ENCODE measurements at places on chromosomes 2 and 18.

DNA sequence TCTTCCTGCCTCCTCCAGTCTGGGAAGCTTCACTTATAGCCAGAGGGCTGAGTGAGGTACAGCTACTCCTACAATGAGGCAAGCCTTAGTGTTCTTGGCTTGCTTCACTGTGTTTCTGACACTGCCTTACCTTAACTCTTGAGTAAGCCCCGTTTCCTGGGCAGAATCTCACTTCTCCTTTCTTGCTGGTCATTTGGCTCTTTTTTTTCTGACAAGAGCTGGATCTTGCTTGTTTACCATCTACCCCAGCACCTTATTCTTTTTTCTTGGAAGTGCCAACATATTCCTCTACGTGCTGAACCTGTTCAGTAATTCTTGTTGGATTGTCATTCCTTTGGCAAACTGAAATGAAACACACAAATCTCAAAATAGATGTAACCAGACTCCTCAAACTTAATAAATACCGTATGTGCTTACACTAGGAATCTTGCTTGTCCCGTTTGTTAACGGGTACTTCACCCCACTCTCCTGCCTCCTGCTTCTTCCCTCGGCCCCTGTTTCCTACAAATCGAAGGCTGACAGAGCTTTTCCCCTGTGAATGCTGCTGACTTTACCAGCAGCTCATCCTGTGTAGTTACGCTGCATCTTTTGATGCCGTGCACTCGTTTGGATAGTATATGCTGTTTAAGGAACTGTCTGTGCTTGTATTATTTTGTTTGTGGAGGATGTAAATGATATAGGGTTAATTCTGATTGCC is 132.2 kb downstream of the FMNL2 start:
- no peak for DNase-seq

DNA sequence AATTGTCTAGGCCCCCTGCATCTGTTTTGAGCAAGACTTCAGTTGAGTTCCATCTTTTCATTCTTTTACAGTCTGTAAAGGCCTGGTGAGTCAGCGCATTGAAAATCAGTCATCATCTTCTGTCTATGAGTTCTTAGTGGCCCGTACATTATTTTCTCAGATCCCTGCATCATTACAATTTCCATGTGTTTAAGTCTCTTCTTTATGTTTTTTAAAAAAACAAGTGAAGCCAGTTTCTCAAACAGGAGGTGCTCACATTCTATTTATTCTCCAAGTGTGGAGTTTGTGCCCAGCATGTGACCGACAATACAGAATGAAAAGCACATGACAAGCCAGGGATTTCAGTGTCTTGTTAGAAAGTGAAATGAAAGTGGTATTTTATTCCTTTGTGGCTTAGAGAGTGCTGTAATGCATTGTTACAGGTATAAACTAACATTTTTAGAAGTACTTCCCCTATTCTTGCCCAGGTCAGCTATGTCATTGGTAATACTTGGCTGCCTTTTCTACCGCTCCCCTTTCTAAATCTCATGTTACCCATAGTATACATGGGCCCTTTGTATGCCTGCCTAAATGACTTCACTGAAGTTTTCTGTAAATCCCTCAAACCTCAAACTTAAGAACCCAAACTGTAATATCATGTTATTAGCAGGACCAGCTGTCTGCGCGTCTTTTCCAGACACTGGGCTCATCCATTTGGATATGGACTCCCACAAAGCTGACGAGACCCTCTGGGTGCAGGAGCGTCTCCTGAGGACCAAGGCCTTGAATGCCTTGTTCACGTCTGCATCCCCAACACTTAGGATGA is 67.6 kb downstream of the FEZ2 start:
- DNase-seq: no peak

- no peak for DNase-seq
Observed at GRCh38 chr2:105776560-105776928, 31.8 kb downstream of the NCK2 start.

- no peak for DNase-seq
Observed at GRCh38 chr2:171742760-171743159, 55.5 kb downstream of the DYNC1I2 start.

DNA sequence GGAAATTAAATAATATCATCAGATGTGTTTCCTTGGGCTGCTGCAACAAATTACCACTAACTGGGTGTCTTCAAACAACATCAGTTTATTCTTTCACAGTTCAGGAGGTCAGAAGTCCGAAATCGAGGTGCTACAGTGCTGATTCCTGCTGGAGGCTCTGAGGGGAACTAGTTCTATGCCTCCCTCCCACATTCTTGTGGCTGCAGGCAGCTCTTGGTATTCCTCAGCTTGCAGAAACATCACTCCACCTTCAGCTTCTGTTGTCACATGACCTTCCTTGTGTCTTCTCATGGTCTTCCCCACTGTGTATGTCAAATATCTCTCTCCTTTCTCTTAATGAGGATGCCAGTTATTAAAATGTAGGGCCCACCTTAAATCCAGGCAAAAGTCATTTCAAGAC is 29.3 kb upstream of the DCC start:
- no peak for DNase-seq

DNA sequence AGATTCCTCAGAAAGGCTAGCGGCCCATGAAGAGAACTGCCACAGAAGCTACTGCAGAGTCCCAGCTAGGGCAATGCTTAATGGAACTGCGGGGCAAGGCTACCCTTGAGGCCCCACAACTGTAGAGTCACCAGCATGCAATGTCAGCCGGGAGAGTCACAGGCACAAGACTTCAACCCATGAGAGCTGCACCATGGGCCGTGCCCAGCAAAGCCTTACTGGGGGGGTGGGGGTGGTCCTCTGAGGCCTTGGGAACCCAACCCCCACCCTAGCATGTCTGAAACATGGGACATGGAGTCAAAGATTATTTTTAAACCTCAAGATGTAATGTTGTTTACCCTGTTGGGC is 20.2 kb downstream of the DPP4 start:
- DNase-seq: no peak

- DNase-seq: no peak
Observed at GRCh38 chr2:59018737-59019136, 777.6 kb upstream of the FANCL start.
